ENCODE measurements at places on chromosomes 11 and 22.
A peak's percentile ranks its signal among the peaks of the same experiment; 100 is the strongest.

DNA sequence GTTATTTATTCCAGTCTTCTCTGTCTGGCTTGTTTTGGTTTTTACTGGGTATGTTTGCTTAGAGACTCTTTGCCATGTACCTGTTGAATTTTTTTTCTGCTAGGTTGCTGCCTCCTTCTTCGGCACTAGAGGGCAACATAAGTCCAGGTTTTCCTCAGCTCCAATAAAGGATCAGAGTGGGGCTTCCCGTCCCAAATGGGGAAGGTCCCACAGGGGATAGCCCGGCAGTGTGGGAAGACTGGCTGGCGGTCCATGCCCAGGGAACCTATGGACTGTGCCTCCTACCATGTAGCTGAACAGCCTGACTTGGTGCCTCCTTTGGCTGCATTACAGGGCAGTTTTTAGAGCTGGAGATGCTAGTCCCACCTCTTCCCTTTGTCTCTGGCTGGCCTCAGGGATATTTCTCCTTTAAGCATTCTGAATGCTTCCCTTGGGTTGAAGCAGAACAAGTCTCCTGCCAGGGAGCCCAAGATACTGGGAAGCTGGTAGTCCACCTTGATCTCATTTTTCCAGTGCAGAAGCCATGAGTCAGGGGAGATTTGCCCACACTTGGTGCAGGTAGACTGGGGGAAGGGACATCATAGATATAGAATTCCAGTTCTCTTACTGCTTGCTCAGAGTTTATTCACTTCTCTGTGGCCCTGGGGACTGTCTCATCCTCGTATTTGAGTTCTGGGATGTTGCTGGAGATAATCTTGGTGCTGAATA, 60.2 kb downstream of the BRD1 start:
- peak; percentile 69 for DNase-seq

DNA sequence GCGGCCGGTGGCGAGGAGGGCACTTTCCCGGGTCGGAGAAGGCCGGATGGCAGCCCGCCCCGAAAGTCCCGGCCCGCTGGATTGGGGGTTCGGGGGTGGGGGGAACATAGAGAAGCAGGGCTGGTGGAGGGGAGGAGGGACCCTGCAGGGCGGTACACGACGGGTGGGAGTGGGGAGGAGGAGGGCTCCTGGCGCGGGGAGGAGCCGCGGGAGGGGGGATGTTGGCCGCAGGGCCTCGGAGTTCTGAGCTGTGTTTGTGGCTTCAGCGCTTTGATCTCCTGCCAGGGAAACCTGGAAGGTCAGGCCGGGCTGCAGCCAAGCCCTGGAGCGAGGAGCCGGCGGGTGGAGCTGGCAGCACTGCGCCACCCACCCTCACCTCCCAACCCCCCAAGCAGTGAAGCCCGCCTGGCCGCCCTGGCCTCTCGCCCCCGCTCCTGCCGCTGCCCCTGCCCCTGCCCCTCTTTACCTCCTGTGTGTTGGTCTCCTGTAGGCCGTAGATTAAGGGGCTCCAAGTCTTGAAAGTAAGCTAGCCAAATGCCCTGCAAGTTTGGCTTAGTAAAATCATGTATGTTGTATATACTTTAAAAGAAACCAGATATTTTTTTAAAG, 30.9 kb downstream of the C22orf31 start:
- peak; percentile 74 for DNase-seq

GRCh38 chr11:23897453-23898286, 599.2 kb upstream of the LUZP2 start:
- DNase-seq = no peak

GRCh38 chr22:41910050-41911000, 4.5 kb downstream of the SHISA8 start:
- DNase-seq = peak; percentile 40

GRCh38 chr11:59755701-59756557, 753 bp downstream of the STX3 start:
- DNase-seq = no peak

GRCh38 chr11:6411594-6412031, 7.3 kb downstream of the APBB1 start:
- DNase-seq = no peak

- DNase-seq = no peak
Observed at GRCh38 chr11:76658231-76658630, 12.3 kb downstream of the LRRC32 start.

- no peak for DNase-seq
Observed at GRCh38 chr11:11324090-11324489, 29.0 kb downstream of the CSNK2A3 start.

DNA sequence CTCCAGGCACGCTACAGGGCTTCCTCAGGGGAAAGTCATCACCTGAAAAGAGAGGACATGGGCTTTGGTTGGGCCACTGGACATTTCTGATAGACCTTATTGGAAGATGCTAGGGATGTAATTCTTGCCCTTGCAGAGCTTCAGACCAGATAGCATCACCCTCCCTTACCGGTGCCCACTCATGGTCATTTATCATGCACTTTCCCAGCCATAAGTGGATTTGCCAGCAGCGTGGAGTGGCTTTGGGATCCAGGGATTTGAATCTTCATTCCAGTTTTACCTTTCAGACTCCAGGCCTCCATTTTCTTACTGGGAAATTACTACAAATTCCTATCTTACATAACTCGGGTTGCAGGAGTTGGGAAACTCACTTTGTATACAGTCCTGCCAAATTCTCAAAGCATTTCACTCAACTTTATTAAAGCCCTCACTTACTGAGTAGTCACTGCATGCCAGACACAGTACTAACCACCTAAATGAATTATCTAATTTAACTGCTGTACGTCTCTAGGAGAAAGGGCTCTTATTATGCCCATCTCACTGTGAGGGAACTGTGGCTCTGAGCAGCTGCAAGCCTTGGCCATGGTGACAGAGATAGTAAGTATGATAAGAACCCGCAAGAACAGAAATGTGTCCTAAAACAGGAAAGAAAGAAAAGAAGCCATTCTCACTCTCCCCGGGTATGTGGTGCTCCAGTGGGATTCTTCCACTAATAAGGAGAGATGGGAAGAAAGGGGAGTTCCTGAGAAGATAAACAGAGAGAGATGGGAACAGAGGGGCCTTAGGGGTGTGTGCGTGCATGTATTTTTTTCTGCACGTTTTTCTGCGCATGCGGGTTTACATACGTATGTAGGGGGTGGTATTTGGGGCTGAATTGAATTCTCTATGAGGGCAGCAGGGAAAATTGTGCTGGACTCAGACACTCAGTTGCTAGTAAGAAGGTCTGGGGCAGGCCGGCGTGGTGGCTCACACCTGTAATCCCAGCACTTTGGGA, 9.7 kb downstream of the CHRM1 start:
- DNase-seq = no peak

GRCh38 chr11:104033561-104033960, 2.9 kb upstream of the DDI1 start:
- DNase-seq = no peak

GRCh38 chr22:39765661-39766060, 127.9 kb downstream of the ENTHD1 start:
- peak; percentile 43 for DNase-seq

DNA sequence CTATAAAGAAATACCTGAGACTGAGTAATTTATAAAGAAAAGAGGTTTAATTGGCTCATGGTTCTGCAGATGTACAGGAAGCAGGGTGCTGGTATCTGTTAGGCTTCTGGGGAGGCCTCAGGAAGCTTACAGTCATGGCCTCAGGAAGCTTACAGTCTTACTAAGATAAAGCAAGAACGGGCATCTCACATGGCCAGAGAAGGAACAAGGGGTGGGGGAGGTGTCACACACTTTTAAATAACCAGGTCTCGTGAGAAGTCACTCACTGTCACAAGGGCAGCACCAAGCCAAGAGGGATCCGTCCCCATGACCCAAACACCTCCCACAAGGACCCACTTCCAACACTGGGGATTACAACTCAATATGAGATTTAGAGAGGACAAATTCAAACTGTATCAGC, 192.8 kb upstream of the B3GAT1 start:
- DNase-seq = no peak

GRCh38 chr11:16703795-16704194, 34.7 kb upstream of the C11orf58 start:
- DNase-seq = no peak

DNA sequence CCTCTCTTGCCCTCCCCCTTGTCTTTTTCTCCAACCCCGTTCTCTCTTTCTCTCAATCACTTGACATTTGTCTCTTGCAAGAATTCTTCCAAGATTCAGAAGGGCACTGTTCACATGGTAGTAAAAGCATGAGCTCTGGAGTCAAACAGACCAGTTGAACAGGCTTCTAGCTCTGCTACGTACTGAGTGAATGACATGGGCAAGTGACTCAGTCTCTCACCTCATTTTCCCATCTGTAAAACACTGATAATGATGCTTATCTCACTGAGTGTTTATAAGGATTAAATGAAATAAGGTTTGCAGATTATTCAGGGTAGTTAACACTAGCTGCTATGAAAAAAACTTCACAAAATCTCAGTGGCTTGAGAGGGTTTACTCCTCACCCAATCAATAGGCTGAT, 5.9 kb upstream of the IL10RA start:
- DNase-seq = no peak

DNA sequence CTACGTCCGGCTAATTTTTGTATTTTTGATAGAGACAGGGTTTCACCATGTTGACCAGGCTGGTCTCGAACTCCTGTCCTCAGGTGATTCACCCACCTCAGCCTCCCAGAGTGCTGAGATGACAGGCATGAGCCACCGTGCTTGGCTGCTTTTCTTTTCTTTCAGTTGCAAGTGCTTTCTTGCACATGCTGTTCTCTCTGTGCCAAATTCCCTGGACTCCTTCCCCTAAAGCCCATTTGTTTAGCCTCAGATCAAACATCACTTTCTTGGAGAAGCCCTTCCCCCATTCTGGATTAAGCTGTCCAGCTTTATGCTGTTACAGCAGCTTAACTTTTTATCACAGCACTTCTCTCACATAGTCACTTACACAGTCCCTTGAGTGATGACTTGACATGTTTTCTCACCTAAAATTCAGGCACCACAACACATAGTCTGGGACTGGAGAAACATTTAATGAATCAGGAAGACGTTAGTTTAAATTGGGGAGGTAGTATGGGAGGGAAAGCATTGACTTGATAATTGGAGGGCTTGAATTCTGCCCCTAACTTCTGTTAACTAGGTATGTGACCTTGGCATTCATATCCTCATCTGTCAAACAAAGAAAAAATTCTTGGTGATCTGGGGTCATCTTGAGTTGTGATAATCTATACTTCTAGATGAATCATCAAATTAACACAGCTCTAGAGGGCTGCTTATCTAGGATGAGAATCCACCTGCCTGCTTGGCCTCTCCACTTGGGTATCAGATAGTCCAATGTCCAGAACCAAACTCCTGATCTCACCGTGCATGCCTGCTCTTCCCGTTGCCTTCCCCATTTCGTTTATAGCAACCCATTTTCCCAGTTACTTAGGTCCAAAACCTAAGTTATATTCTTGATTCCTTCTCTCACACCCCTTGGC, 18.4 kb downstream of the ACO2 start:
- no peak for DNase-seq

DNA sequence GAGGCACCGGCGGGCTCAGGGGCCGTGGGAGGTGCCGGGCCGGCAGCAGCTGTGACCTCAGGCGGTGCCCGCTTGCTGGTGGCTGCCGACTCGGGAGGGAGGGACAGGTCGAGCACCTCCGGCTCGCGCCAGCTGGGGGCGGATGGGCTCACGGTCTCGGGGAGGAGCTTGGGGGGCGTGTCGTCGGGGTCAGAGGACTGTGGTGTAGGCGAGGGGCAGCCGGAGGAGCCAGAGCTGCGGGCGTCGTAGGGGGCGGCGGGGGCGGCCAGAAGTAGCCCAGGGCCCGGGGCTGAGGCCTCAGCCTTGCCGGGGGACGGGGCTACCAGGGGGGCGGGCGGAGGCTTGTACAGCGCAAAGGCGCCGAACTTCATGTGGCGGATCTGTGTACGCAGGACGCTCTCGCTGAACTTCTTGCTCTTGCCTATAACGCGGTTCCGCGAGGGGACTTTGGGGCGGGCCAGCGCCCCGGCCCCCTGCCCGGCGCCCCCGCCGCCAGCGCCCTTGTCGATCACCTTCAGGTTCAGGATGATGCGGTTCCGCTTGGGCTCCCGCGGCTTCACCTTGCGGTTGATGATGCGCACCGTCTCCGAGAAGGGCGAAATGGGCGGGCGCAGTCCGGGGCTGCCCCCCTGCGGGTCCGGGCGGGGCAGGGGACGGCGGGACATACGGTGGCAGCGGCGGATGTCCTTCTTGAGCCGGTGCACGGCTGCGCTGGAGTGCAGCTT, 5.5 kb downstream of the CBX6 start:
- DNase-seq = no peak

GRCh38 chr22:27154717-27155116, 497.3 kb downstream of the MIAT start:
- peak; percentile 73 for DNase-seq

DNA sequence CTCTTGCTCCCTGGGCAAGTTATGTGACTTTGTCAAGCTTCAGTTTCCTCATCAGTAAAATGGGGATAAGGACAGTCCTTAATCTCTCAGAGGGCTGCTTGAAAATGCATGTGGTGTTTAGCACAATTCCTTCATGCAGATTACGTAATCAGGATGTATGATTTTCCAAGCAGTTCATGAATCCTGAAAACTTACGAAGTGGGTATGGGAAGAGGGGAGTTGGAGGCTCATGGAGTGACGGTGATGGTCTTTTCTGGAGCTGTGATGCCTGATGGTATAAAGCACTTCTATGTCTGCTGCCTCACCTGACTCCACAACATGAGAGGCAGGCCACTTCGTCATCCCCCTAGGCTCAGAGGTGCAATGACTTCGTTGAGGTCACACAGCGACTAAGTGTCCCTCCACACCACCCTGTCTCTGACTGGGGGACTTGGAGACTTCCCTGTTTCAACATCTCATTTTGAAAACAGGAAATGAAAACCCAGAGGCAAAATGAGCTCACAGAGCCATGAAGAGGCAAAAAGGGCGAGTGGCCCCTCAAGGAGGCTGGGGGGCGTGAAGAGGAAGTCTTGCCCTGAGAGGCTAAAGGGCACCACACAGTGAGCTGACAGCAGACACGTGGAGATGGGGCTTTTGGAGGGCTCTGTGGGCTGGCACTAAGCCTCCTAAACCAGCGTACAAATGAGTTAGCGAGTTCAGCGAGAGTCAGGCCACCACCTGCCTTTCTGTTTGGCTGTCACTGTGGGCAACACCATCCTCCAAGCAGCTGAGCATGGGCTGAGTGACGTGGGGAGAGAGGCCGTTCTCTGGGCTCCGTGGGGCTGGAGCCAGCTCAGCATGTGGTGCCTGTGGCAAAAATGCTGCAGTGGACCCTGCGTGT, 10.1 kb downstream of the MCM5 start:
- peak; percentile 19 for DNase-seq

- peak; percentile 33 for DNase-seq
Observed at GRCh38 chr11:1574238-1574932, 2.3 kb upstream of the DUSP8 start.

GRCh38 chr11:120704256-120704750, 192.8 kb downstream of the GRIK4 start:
- DNase-seq = no peak

DNA sequence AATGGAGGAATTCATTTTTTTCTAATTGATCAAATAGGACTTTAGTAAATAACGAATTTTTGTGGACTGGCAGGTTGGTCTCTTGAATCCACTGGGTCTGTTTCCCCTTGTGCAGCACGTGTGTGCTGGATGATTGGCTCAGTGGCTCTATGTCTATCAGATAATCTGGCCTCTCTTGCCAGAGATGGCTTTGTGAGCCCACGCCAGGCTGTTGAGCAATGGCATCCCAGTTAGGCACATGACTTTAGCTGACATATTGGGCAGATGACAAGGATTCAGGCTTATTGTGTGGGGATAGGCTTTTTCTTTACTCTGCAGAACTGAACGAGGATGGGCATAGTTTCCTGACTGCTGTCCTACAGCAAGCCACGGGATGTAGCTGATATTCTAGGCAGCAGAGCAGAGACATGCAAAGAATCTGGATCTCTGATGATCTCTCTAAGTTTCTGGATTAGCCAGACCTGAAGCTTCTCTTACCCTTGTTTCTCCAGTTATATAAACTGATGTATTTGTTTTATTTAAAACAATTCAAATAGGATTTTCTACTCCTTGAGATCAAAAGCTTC, 144.9 kb downstream of the ARHGAP42 start:
- no peak for DNase-seq

All from hematopoietic multipotent progenitor cell treated with erythropoietin and hydrocortisone succinate and interleukin-3 and kit ligand, for 8 days (in vitro differentiated cells).